ENCODE measurements at places on chromosomes 16 and 17.

DNA sequence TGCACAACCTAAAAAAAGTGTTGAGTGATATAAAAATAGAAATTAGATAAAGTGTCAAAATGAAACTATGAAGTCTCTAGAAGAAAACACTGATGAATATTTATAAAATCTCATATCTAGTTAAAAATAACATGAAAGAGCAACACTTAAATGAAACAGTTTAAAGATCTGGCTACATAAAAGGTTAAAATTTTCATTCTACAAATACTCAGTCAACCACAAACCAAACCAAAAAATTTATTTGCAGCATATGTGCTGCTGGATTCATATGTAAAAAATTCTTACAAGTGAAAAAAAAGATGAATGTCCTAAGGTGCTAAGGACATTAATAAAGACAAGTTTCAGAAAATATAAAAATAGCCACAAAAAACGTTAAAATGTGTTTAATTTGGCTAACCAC lies 22.6 kb upstream of the CDYL2 start:
- DNase-seq: no peak

DNA sequence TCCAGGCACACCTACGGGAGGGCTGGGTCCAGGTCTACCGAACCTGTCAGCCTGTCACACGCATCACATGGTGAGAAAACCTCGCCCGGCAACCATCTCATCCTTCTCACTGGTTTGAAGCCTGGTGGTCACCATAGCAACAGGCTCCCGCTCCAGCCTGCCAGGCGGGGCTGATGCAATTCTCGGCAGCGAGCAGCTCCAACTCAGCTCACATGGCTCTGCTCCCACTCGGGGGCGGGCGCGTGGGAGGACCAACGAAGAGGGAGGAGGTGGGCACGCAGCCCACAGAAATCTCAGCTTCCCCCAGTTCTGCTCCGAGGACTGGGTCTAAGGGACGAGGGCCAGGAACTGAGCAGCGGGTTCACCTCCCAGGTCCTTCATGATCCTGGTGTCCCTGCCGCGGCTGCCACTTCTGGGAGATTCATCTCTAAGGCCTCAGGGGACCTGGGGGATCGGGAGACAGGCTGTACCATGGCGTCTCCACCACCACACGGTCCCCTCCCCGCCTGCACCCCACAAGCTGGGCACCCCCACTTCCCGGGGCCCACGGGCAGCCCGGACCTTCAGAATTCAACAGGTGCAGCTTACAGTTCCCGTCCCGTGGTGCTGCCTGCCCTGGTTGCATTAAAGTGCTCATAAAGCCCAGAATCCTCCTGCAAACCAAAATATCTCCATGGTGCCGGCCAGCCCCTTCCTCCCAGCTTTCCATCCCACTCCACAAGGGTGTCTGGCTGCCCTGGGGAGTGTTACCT lies 25.8 kb downstream of the ABR start:
- DNase-seq: peak; percentile 38

DNA sequence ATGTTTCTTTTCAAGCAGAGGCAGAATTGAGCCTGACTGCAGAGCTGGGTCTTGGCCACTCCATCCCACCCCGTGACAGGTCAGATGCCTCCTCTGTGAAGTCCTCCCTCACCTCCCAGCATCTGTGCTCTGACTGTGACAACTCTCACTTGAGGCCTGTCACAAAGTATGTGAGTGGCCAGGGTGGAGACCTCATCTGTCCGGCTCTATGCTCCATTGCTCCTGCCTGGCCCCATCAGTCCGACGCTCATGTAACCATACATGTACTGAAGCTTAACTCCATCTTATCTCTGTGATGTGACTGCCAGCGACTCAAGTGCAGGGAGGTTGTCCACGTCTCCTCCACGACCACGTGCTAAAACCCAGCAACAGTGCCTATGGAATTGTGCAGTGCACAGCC lies 3.5 kb downstream of the PPL start:
- DNase-seq: no peak

- peak; percentile 26 for DNase-seq
Observed at GRCh38 chr16:50267151-50267631, 840 bp downstream of the ADCY7 start.

GRCh38 chr17:67068999-67069398 lies 24.6 kb downstream of the CACNG1 start:
- DNase-seq: no peak

DNA sequence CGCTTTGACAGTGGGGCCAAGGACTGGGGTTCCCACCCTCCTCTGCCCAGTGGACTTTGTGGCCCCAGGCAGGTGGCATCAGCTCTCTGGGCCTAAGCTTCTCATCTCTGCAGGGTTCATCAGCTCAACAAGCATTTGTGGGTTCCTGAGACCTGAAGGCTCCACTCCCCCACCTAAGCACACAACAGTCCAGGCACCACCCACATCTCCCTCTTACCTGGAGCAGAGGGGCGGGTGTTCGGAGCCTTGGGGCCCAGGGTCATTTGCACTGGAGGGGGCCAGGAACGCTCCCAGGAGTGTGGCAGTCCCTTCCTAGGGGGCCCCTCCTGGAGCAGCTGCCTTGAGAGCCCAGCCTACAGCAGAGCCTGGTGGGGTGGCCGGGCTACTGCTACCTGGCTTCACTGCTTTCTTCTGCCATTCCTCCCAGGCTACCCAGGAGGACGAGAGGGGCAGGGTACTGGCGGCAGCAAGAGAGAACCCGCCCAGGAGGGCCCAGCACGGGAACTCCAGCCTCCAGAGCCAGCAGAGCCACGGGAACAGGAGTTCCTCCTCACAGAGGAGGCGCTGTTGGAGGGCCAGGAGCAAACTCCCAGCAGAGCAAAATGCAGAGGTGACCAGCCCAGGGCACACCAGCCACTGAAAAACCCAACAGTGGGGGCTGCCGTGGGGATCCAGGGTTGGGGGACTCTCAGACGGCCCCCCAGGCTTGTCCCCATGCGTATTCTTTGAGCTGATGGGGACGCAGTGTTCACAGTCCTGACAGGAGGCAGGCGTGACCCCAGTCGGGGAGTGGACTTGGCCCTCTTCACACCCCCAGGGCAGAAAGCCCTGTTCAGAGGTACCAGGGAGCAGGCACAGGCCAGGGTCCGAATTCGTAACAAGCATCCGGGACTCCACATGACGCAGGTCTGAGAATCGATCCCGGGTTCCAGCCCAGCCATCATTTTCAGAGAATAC lies 35.1 kb upstream of the SLC38A10 start:
- DNase-seq: peak; percentile 30

DNA sequence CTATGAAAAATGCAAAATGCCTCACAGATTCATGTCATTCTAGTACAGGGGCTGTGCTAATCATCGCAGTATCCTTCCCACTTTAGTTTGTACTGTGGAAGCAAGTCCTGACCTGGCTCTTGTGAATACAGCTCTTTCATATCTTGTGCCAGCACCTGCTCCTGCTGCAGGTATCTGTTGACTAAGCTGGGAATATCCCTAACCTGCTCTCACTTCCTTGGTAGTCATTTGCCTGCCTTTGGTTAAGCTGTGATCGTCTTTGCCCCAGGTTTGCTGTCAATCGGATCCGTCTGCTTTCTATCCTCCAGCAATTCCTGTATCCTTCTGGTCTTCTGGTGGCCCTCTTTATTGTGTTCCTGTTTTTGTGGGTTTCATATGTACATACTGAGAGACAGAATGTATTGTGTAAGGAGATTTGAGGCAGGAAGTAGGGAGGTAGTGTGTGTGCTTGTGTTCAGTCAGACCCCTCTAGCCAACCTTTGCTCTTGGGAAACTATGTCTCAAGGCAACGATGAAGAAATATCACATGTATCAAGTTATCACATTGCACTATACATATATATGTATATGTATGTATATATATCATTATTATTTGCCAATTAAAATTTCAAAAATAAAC lies 7.7 kb upstream of the GINS3 start:
- no peak for DNase-seq

DNA sequence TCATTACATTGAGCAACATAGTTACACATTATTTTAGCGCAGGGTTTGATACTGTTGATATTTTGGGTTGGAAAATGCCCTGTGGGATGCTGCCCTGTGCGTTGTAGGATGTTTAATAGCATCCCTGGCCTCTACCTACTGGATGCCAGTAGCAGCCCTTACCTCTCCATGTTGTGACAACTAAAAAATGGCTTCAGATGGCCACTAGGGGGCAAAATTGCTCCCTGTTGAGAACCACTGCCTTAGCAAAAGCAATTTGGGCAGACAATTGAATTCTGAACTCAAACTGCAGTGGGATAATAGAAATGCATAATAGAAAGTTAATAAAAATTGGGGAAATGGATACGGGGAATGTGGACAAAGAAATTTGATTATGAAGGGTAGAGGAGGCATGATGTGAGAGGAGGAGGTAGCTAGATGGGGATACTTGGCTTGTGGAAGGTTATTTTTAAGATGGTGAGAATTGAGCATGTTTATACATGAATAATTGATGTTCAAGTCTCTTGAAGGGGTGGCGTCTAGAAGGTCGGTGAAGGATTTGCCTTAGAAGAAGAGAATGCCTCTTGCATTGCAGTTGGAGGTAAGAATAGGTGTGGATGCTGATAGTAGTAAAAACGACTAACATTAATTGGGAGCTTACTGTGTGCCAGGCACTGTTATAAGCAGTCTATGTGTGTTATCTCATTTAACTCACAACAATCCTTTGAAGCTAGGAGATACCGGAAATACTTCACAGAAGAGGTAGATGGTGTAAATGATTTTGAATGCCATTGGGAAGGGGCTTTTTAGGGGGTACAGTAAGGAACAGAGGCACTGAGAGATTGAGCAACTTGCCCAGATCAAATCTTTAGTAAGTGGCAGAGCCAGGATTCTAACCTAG lies 19.0 kb downstream of the HEATR9 start:
- peak; percentile 73 for DNase-seq

DNA sequence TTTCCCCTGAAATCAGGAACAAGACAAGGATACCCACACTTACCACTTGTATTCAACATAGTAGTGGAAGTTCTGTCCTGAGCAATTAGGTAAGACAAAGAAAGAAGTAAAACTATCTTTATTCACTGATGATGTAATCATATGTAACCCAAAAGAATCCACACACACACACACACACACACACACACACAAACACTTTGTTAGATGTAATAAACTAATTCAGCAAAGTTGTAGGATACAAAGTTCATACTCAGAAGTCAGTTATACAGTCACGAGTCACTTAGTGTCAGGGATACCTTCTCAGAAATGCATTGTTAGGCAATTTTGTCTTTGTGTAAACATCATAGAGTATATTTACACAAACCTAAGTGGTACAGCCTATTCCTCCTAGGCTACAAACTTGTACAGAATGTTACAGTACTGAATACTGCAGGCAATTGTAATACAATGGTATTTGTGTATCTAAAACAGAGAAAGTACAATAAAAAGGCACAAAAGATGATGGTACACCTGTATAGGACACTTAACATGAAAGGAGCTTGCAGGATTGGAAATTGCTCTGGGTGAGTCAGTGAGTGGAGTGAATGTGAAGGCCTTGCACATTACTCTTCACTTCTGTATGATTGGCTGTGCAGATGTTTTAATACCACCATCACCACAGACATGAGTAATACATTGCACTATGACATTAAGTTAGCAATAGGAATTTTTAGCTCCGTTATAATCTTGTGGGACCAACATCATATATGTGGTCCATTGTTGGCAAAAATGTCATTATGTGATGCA lies 370.1 kb downstream of the ZFHX3 start:
- peak; percentile 82 for DNase-seq

DNA sequence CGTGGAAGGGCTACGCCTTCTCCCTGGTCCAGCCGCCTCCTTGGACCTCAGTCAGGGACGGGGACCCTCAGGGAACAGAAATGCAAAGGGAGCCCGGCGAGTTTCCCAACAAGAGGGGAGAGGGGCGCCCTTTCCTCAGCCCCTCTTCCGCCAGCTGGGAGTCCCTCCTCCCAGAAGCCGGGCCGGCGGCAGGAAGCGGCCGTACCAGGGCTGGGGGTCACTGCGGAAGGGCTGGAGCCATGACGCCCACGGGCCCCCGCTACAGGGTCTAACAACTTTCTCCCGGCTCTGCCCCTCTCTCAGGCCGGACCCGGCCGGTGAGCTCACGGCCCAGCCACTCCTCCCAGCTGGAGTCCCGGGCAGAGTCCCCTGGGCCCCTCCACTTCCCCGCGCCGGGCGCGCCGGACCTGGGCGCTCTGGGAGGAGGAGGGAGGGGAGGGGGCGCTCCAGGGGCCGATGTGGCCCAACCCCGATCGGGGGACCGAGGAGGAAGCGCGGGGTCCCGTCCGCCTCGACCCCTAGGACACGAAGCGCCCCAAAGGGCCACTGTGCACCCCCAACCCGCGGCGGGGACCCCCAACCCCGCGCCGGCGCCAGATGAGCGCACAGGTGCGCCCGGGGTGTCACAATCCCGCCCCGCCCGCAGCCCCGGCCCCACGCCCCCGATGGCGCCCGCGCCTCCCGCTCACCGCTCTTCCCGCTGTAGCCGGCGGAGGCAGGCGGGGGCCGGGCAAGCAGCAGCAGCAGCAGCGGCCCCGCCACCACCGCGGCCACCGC lies 578 bp downstream of the PGAP6 start:
- DNase-seq: peak; percentile 36

GRCh38 chr16:19168371-19169081 lies 486 bp downstream of the SYT17 start:
- DNase-seq: peak; percentile 10

- DNase-seq: peak; percentile 39
Observed at GRCh38 chr16:50025537-50025931, 509 bp downstream of the CNEP1R1 start.

GRCh38 chr17:77160875-77161530 lies 20.2 kb downstream of the SEC14L1 start:
- no peak for DNase-seq

DNA sequence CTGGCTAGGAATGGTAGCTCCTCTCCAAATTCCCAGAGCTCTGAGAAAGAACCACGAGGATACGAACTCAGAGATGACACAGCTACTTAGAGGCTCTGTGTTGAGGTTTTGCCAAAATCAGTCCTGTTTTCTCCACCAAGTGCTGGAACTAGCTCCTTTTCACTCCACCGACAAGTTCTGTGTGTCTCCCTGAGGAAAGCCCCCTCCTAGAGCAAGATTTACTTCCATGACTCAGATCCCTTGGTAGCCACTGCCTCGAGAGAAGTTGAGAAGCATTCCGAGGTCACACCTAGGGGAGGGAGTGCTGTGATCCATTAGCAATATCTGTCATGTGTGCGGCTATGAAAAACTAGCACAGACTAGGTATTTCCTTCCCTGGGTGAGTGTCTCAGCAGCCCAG lies 30.6 kb downstream of the IL21R start:
- peak; percentile 69 for DNase-seq

- DNase-seq: no peak
Observed at GRCh38 chr17:46756081-46756735, 62.3 kb downstream of the WNT3 start.

- no peak for DNase-seq
Observed at GRCh38 chr17:82803185-82803584, 36.6 kb downstream of the ZNF750 start.

GRCh38 chr16:4318451-4318910 lies 2.6 kb downstream of the GLIS2 start:
- no peak for DNase-seq

DNA sequence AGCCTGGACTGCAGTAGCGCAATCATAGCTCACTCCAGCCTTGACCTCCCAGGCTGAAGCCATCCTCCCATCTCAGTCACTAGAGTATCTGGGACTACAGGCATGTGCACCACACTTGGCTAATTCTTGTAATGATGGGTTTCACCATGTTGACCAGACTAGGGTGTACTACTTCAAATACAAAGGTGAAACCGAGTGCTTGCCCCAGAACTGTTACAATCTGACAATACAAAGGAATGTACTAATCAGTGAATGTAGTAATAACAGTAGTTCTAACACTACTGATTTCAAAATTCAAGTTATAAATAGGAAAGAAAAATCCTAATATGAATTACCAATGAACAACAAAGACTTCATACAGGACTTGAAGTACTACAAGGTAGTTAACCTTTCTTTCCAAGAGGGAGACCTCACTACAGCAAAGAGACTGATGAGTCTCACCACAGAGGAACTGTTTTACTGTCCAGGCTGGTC lies 24.4 kb downstream of the CRK start:
- DNase-seq: no peak

GRCh38 chr16:84478172-84478947 lies 26.1 kb downstream of the MEAK7 start:
- peak; percentile 90 for DNase-seq

Measured in ELR (cell line).